ENCODE measurements at places on chromosomes 7 and 10. TPM values are rescaled to one million over a fixed set of nuclear protein-coding genes. Genes with fewer than 3 reads are reported as not detected.

- no peak for DNase-seq
These were observed 181.8 kb upstream of the AGK start for GRCh38 chr7:141369422-141369821.

GRCh38 chr7:105136221-105136620 is 122.2 kb downstream of the KMT2E start:
- no peak for DNase-seq

DNA sequence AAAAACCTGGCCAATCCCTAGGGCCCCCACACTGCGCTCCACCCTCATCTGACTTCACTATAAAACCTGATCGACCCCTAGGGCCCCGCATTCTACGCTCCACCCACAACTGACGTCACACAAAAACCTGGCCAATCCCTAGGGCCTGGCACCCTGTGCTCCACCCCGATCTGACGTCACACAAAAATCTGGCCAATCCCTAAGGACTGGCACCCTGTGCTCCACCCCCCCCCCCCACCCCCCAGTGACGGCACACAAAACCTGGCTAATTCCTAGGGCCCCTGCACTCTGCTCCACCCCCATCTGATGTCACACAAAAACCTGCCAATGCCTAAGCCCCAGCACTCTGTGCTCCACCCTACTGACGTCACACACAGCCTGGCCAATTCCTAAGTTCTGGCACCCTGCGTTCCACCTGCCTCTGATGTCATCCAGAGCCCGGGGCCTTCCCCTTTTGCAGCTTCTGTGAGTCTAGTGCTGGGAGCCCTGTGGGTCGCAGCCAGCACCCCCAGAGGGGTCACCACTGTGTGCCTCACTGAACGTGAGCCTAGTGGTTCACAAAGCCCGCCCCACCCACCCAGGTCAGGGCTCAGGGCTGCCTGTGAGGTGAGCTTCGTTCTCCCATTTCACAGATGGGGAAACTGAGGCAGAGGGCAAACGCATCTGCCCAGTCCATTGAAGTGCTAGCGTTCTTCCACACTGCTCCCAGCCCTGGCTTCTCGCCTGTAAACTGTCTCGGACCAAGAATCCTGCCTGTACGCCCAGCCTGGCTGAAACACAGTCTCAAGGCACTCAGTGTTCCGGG is 40.6 kb downstream of the MICALL2 start:
- DNase-seq: no peak

DNA sequence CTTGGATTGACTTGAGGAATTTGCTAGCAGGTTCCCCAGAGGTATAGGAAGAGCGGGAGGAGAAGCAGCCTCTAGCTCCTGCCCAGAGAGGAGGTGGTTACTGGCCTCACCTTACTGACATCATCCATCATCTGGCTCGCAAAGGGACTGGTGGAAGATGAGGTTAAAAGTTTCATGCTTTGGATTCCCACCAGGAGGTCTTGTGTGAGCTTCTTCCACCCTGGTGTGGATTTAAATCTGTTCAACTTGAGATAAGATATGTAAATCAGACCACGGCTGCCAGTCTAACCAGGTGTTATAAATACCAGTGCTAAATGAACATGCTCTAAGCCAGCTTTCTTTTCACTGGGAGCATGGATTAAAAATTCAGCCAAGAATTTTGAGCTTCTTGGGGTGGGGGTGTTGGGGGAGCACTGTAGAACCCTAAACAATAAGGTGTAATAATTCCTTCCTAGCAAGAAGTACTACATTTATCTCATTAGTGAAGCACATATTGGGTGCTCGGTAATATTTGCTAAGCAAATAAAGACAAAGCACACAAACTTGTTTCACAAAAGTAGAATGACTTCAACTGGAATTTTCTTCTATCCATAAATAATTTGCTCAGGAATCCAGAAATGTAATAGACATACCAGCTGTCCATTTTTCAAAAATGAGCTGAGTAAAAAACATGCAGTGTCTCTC is 7.8 kb downstream of the PROSER2 start:
- no peak for DNase-seq

GRCh38 chr7:76347710-76348109 is 11.1 kb downstream of the YWHAG start:
- no peak for DNase-seq

Gene PDE6C
- not detected for total RNA-seq
